Stimulated activated CD4-positive, alpha-beta T cell treated with anti-CD3 and anti-CD28 coated beads, Interleukin-15, amount 100 ng/mL, for 1 hour (primary cell): ENCODE measurements at places on chromosomes 6 and 20.

- no peak for DNase-seq
Observed at GRCh38 chr20:4814696-4815252, 93.1 kb downstream of the PRND start.

GRCh38 chr6:71558974-71559373, 270.4 kb downstream of the OGFRL1 start:
- no peak for DNase-seq

DNA sequence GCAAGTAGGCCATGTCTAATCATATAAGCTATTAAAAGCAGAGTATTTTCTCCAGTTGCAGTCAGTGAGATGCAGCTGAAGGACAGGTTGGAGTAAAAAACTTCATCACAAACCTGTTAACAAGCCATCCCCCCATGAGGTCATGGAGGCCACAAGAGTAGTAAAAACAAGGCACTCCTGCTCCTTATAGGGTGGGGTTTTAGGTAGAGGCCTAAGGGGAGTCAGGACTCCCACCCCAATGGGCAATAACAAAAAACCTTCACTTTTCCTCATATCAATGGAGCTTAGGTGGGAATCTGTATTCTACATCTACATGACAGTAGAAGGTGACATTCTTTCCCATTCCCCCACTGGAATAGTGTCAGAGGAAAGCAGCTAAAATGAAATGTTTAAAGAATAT, 428.1 kb upstream of the KHDRBS2 start:
- DNase-seq = no peak

DNA sequence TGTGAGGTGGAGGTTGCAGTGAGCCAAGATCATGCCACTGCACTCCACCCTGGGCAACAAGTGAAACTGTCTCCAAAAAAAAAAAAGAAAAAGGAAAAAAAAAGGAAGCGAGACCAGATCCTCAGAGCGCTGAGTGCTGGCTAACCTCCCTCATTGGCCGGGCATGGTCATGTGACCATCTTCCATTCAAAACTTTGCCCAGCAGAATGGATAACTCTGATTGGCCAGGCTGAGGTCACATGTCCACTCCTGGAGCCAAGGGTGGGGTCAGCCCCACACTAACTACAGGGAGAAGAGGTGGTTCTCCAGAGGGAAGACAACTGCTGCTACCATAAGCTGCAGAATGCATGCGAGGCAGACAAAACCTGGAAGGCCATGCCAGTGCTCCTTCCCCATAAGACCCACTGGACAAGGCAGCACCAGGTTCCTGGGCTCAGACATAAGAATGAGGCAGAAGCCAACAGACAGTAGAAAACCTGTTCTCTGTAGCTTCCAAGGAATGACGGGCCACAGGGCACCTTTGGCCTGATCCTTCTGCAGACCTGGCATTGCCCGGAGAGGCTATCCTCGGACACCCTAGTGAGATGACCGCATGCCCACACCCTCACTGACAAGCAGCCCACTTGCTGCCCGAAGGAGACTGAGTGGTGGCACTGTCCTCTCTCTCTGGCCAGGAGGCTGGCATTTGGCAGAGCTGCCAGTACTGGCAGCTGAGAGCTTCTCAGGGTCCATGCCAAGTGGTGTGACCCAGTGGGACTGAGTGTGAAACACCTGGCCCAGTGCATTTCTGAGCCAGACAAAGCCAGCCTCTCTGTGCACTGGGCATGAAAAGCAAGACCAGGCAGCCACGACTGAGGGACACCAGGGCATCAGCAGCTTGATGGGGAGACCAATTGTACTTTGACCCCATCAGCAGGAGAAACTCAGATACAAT, 311.9 kb upstream of the SULF2 start:
- no peak for DNase-seq

GRCh38 chr6:136657666-136658065, 107.4 kb upstream of the MAP7 start:
- no peak for DNase-seq

DNA sequence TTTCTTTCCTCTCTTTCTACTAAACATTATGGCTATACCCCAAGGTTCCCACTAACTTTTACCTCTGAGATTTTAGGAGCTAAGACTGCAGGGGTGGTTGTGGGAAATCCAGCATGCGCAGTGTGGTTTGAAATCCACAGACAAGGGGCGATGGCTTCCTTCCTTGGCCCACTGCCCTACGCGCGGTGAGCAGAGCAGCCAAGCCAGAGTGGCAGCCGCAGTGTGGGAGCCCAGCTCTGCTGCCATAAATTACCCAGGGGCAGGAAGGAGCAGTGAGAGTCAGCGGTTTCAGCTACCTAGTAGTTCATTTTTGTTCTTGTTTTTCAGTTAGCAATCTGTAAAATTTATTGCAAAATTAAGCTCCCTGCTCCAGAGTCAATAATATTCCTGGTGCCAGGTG, 101.4 kb downstream of the BMP2 start:
- DNase-seq = no peak
